Lung (tissue), 17 donors: ENCODE measurements at places on chromosomes 1 and 21.

GRCh38 chr1:35386959-35387358 lies 118.5 kb downstream of the ZMYM4 start:
- DNase-seq, result no peak
- H3K36me3 ChIP-seq, result peaks cover 19% of the 10 kb centered on the region
- H3K4me1 ChIP-seq, result no peaks in the 10 kb centered on the region
- H3K27ac ChIP-seq, result no peak overlapping the region
- no peaks in the 10 kb centered on the region for H3K27me3 ChIP-seq

DNA sequence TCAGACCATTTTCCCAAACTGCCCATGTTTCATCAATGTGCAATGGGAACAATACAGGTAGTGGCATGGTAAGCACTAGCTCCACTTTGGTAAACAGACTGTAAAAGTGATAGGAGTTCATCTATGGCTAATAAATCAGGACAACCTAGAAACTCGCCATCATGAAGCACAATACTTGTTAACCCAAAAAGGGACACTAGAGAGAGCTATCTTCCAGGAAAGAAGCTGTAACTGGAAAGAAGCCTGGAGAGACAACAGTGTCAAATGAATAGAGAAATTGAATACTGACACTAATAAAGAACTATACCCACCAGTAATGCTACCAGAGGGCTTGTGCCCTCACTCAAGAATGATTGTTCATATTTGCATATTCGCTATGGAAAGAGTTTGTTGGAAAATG lies 164.7 kb upstream of the RGS18 start:
- no peak overlapping the region for H3K4me3 ChIP-seq
- H3K27ac ChIP-seq, result no peak overlapping the region
- DNase-seq, result peak; percentile 20
- no peaks in the 10 kb centered on the region for H3K4me1 ChIP-seq
- H3K27me3 ChIP-seq, result no peaks in the 10 kb centered on the region

DNA sequence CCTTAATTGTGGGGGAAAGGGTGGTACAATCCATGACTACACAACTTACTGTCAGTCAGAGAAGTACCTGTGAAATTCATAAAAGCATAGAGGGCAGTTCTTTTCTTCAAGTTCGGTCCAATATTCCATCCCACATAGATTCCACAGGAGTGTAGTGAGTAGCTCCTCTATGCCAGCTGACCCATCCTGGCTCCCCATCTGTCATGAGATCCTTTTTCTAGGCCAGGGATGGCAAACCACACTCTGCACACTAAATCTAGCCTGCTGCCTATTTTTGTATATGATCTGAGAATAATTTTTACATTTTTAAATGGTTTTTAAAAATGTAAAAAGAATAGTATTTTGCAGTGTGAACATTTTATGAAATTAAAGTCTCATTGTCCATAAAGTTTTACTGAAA lies 107.0 kb upstream of the TSPAN2 start:
- no peak overlapping the region for H3K27ac ChIP-seq
- H3K4me1 ChIP-seq, result peaks cover 11% of the 10 kb centered on the region
- no peaks in the 10 kb centered on the region for H3K27me3 ChIP-seq

- no peak overlapping the region for H3K27ac ChIP-seq
- no peak overlapping the region for H3K4me3 ChIP-seq
These were observed 78.2 kb upstream of the PGBD5 start for GRCh38 chr1:230504310-230504709.

- DNase-seq, result no peak
- no peaks in the 10 kb centered on the region for H3K4me1 ChIP-seq
- H3K36me3 ChIP-seq, result no peaks in the 10 kb centered on the region
- H3K4me3 ChIP-seq, result no peak overlapping the region
These were observed 29.3 kb downstream of the NIBAN1 start for GRCh38 chr1:184945029-184945428.

DNA sequence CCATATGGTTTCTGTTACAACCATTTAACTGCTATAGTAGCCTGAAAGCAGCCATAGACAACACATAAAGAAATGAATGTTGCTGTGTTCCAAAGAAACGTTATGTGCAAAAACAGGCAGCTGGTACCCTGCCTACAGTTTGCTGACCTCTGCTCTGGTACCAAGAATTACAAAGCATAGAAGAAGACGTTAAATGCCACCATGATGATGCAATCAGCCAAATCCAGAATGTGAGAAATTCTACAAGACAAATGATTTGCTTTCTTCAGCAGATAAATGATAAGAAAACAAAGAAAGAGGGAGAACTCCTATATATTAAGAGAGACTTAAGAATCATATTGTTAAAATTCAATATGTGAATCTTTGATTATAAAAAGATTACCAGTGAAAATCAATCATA lies 97.8 kb upstream of the PDE4B start:
- no peaks in the 10 kb centered on the region for H3K36me3 ChIP-seq
- DNase-seq, result no peak
- peaks cover 12% of the 10 kb centered on the region for H3K4me1 ChIP-seq
- no peak overlapping the region for H3K4me3 ChIP-seq

GRCh38 chr1:214224611-214225354 lies 56.2 kb upstream of the SMYD2 start:
- H3K4me1 ChIP-seq, result no peaks in the 10 kb centered on the region
- no peak overlapping the region for H3K4me3 ChIP-seq
- peak; percentile 24 for DNase-seq
- peaks cover 4% of the 10 kb centered on the region for H3K27me3 ChIP-seq
- H3K36me3 ChIP-seq, result no peaks in the 10 kb centered on the region
- H3K27ac ChIP-seq, result peak overlapping the region; percentile 0

DNA sequence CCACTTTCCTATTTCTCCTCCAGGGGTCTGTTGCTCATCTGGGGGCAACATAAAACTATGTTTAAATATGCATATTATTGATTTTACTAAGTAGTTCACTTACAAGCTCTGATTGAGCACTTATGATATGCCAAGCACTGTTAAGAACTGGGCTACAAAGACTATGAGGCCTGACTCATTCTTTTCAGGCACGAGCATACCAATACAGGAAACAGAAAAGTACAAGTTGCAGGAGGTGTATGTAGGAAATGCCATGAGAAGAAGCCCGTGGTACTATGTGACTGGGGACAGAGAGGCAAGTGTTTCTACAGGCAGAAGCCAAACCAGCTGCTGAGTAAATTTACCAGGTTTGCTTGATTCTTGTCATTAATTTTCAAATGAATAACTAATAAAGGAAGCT lies 120.4 kb upstream of the PTGFR start:
- no peak overlapping the region for H3K27ac ChIP-seq
- H3K4me3 ChIP-seq, result no peak overlapping the region
- H3K4me1 ChIP-seq, result no peaks in the 10 kb centered on the region
- peak; percentile 5 for DNase-seq

DNA sequence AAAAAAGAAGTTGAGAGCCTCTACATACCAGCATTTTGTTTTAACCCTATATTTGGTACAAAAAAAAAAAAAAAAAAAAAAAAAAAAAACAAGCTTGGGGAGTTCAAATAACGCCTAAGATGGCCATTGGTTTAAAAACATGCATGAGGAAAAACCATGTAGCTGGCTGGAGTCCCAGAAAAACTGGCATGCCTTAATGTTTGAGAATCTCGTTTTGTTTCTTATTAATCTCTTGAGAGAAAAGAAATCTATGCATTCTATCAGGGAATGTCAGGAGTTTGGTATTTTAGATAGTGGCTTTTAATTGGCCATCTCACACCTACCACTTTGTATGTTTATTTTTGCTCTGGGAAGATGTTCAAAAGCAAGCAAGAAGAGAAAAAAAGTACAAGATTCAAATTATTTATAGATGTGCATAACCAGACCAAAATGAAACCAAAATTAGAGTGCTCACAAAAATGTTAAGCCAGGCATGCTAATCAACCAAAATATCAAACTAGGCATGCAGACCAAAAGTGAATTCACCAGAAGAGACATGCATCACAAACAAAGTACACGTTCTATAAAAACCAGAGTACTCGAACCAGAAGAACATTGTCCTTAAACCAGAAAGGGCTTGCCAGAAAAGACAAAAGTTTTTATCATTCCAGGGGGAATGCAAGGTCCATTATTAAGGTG lies 156.6 kb downstream of the AK5 start:
- no peak overlapping the region for H3K27ac ChIP-seq
- no peaks in the 10 kb centered on the region for H3K36me3 ChIP-seq
- DNase-seq, result peak; percentile 71

DNA sequence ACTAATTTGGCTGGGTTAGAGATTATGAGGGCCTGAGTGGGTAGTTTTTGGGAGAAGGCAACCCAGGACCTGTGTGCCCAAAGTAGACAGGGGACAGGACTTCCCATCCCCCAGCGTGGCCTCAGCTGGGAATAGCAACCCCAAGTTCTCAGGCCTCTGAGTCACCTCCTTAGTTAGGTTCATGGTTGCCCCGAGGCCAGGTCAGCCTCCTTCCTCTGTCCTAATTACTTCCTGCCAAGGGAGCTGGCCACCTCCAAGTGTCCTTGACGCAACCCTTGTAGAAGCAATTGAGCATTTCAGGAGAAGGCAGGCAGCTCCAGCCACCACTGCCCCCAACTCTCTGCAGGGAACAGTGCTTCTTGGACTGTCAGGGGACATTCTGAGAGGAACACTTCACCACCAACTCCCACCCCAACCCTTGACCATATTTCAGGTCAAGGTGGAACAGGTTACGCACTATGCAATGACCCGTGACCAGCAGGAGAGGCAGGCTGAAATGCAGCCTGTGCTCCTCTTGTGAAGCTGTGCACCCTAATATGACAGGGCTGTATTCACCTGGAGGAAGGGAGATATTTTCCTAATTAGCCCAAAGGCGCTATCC lies 5.1 kb upstream of the NT5C1A start:
- peaks cover 29% of the 10 kb centered on the region for H3K27me3 ChIP-seq
- H3K4me1 ChIP-seq, result peaks cover 6% of the 10 kb centered on the region
- no peak overlapping the region for H3K4me3 ChIP-seq
- no peaks in the 10 kb centered on the region for H3K36me3 ChIP-seq
- DNase-seq, result no peak

DNA sequence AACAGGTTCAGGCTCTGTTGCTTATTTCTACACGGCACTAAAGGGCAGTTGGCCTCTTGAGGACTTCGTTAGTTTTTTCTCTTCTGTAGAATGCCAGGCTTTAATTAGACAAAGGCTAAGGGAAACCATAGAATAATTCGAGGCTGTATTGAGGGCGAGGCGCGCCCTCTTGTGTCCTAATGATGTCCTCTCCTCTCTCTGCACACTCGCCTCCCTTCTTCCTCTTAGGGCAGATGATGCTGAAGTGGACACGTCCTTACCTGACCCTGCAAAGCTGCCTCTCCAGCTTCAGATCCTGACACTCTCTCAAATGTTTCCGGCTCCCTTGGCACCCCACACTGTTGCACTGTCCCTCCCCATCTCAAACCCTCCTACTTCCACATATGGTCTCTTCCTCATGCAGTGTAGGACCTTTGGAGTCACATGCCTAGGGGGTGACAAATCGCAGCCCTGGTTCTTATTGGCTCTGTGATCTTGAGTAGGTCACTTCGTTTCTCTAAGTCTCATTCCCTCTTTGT lies 1.9 kb upstream of the ZSCAN20 start:
- peaks cover 12% of the 10 kb centered on the region for H3K4me1 ChIP-seq
- peak overlapping the region; percentile 38 for H3K27ac ChIP-seq
- H3K27me3 ChIP-seq, result no peaks in the 10 kb centered on the region
- DNase-seq, result peak; percentile 84

DNA sequence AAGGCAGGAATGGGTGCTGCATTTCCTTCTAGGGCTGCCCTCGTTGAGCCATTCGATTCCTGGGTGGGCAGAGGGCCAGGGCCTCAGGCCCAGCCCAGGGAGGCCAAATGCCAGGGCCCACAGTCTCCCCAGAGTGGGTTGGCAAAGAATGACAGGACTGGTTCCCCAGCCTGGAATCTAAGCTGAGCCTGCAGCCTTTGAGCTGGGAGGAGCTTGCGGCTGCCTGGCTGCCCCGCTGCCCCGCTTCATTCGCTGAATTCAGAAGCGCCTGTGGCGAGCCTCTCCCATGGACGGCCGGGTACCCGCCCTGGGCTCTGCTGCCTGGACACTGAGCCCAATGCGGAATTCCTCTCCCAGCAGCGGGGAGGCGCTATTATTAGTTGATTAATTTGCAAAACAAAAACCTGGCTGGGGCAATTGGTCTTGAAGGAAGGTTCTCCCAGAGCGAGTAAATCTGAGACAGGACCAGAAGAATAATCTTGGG lies 32.3 kb upstream of the TARDBP start:
- H3K27ac ChIP-seq, result no peak overlapping the region
- no peaks in the 10 kb centered on the region for H3K27me3 ChIP-seq
- peak; percentile 74 for DNase-seq
- H3K36me3 ChIP-seq, result no peaks in the 10 kb centered on the region

GRCh38 chr1:232925421-232926220 lies 24.8 kb upstream of the NTPCR start:
- no peak overlapping the region for H3K4me3 ChIP-seq
- no peaks in the 10 kb centered on the region for H3K27me3 ChIP-seq
- no peaks in the 10 kb centered on the region for H3K36me3 ChIP-seq
- H3K27ac ChIP-seq, result no peak overlapping the region
- no peaks in the 10 kb centered on the region for H3K4me1 ChIP-seq

DNA sequence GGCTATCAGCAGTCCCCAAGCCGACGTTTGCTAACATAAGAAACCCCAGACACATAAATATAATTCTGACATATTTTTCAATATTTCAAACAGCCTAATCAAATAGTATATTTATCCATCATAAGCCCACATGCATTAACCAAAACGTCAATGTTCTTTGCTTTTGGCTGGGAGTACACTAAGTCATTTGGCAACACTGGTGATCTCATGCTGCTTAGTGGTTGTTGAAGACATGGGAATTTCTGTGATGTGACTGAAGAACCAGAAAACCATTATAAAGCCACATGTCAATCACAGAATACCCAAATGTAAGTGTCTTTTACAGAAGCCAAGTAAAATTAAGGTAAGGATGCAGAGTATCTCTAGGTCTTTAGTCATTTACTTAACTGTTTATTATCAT lies 57.6 kb downstream of the PLPPR5 start:
- no peak overlapping the region for H3K4me3 ChIP-seq
- no peaks in the 10 kb centered on the region for H3K36me3 ChIP-seq
- no peaks in the 10 kb centered on the region for H3K27me3 ChIP-seq
- H3K4me1 ChIP-seq, result no peaks in the 10 kb centered on the region
- DNase-seq, result no peak
- no peak overlapping the region for H3K27ac ChIP-seq

DNA sequence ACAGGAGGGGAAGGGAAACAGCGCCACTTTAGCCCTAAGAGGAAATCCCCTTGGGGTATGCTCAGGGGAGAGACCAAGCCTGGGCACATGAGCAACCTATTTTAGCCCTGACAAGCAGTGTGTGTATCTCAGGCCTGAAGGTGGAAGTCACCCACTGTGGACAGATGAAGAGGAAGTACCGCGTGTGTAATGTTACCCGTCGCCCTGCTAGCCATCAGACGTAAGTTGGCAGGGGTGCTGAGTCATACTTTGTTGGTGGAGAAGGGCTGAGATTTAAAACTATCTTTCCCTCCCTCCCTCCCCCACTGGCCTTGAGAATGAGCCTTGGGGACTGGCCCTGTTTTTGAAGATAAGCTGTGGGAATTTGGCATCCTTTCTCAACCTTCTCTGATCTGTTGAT lies 11.2 kb downstream of the AGO1 start:
- peaks cover 25% of the 10 kb centered on the region for H3K36me3 ChIP-seq
- no peak for DNase-seq
- peaks cover 3% of the 10 kb centered on the region for H3K4me1 ChIP-seq
- H3K4me3 ChIP-seq, result no peak overlapping the region
- no peak overlapping the region for H3K27ac ChIP-seq

GRCh38 chr1:212512816-212513559 lies 80.3 kb downstream of the NENF start:
- peaks cover 8% of the 10 kb centered on the region for H3K27me3 ChIP-seq
- peaks cover 8% of the 10 kb centered on the region for H3K4me1 ChIP-seq
- H3K4me3 ChIP-seq, result no peak overlapping the region
- DNase-seq, result no peak
- H3K36me3 ChIP-seq, result no peaks in the 10 kb centered on the region
